Stimulated activated CD8-positive, alpha-beta memory T cell treated with anti-CD3 and anti-CD28 coated beads, Interleukin-4, amount 100 ng/mL, for 4 hours (primary cell): ENCODE measurements at places on chromosomes 16 and 17.

GRCh38 chr17:71413935-71414334, 706.9 kb upstream of the SOX9 start:
- DNase-seq = no peak

GRCh38 chr17:350706-351448, 1.7 kb downstream of the RPH3AL start:
- DNase-seq = no peak

- DNase-seq = no peak
Measured at GRCh38 chr17:1573932-1574696, 11.5 kb upstream of the PITPNA start.

DNA sequence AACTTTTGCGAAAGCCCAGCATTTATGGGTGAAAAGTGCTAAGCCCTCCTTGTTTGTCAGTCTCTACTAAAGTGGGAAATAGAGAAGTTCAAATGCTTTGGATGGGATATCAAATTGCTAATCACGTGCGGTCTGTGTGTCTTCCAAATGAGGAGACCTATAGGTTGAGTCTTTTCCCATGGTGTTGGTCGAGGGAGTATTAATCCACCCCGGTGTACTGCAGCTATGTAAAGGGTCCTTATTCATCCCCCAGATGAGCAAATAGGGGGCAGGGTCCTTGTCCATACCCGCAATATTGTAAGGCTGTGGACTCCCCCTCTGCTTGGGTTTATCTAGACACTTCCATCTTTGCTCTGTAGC, 14.6 kb downstream of the KIAA0513 start:
- no peak for DNase-seq

DNA sequence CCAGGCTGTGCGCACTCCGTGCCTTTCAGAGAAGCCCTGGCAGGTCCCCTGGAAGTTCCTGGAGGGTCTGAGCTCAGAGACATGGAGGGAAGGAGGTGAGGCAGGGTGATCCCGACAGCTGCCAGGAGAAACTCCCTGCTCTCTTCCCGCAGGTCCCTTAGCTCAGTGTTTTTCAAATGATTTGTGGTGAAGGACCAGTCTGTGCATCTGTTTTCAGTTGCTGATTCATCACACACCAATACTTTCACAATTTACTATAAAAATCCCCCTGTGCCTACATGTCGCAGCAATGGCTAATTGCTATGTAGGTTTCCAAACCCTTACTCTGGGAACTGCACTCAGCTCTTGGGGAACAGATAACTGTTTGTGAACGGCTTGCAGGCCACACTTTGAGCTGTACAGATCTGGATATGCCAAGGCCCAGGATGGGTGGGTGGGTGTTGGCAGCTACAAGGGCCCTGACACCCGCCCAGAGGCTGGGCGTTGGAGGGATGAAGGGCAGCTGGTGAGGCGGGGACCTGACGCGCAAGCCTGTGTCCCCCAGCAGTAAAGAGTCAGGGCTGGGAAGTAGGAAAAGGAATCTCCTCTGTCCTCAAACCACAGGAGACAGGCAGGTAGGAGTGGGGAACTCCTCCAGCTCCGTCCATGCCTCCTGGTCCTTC, 20.5 kb upstream of the EMP2 start:
- no peak for DNase-seq

GRCh38 chr17:75695141-75695829, 26.0 kb upstream of the ITGB4 start:
- DNase-seq = no peak

DNA sequence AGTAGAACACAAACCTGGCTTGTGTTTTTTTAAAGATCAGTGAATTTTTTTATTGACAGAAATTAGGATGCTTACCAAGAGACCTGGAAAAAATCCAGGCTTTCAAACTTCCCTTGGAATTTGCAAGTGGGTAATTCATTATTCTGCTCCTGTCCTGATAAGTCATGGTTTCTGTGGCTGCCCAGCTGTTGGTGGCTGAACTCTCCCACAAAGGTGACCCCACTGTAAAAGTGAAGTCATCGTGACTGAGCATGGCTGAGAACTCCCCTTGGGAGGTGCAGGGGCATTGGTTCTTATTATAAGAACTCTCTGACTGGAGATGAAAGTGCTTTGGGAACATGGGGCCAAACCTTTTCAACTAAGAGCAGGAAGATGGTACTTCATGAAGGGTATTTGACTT, 46.6 kb upstream of the TANC2 start:
- DNase-seq = no peak

- no peak for DNase-seq
Measured at GRCh38 chr17:5210614-5211252, 19.1 kb upstream of the ZNF594 start.

DNA sequence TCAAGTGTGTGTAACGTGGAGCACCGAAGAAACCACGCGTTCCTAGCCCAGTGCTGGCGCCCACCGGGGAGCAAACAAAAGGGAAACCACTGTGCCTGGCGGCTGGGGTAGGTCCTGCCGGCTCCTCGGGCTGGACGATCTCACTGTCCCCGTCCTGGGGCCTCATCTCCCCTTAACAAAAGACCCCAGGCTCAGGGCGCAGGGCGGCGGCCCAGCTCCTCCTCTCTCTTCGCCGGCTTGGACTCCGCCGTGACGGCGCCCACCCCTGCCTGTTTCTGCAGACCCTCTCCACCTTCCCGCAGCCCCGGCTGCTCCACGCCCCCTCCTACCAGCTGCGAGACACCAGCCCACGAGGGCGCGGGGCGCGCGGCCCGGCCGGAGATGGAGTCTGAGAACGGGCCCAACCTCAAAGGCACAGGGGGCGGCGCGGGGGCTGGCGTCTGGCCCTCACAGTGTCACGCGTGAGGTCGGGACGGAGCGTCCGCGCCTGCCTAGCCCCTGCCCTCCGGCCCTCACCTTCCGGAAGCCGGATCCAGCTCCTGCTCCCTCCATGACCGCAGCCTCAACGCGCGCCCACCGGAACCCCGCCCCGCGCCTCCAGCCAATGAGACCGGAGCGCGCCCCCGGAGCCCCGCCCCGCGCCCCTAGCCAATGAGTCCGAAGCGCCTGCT, at the start of gene CENPX:
Gene CENPX, minus strand, starts transcription at position 569 of the 671 bp plus-strand sequence. Its CDS starts 17 bp downstream, at position 552.
- no peak for DNase-seq

- DNase-seq = no peak
Measured at GRCh38 chr16:24499193-24499814, 40.1 kb upstream of the RBBP6 start.

DNA sequence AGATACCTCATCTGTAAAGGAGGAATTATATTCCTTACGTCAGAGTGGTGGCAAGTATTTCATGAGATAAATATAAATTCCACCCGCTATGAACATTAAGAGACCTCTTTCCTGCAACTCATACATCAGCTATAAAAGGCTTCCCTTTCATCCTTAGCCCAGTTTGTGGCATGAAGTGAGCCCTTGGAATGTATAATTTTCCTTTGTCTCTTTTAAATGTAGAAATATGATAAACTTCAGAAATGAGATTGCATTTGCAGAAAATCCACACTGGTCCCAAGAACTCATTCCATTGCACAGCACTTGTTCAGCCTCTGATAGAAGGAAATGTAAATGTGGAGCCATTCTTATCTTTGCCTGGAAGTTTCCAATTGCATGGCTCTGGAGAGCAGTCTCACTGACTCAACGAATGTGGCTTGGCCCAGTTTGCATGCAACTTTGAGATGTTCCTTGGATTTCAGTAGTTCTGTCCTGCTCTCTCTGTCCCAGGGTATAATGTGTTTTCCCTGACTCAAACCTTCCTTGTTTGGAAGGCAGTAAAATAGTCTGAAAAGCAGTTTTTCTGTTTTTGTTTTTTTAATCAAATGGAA, 746.4 kb downstream of the CDH11 start:
- no peak for DNase-seq

GRCh38 chr16:67571464-67571863, 9.1 kb downstream of the CTCF start:
- no peak for DNase-seq

- no peak for DNase-seq
Measured at GRCh38 chr17:4479982-4480751, 18.5 kb upstream of the SPNS2 start.

DNA sequence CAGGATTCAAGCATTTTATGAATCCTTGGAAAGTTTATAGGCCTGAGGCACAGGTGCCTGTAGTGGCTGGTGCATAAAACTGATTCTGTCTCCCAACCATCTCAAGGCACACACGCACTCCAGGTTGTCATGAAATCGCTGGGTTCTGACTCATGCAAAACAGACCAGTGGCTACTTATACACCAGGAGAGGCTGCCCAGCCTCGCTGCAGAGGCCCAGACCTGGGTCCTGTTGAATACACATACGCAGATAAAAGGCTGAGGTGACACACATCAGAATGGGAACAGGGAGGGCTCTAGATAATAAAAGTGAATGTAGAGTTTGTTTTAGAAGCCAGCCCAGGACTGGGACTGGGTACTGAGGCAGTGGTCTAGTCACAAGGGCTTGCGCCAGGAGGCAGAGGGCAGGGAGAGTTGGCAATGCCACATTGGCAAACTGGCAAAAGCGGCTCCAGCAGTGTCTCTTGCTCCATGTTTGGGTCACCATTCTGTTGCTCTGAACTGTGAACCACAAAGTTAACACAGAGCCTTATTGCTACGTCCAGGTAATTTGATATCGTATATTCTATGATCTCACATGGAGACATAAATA, 13.6 kb downstream of the OR1D5 start:
- DNase-seq = no peak

- DNase-seq = no peak
Measured at GRCh38 chr17:77246110-77247047, 105.6 kb downstream of the SEC14L1 start.

GRCh38 chr16:21626659-21627277, 25.6 kb downstream of the IGSF6 start:
- DNase-seq = no peak

DNA sequence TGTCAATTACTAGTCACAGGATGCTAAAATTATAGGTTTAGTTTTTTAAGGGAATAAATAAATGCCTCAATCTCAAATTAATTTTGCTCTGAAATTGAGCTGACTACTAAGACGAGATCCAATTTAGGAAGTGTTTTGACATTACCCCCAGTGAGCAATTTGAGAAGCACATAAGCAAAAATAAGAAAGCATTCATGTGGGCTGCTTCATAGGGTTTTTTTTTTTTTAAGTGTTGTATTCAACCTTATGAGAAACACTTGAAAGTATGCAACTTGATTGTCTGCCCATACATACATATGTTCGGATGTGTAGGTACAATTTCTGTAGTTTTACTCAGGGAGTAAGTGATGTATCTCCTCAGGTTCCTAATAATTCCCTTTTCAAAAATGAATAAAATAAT, 77.6 kb downstream of the PRKCA start:
- no peak for DNase-seq

GRCh38 chr17:5705876-5706576, 121.7 kb upstream of the NLRP1 start:
- no peak for DNase-seq

DNA sequence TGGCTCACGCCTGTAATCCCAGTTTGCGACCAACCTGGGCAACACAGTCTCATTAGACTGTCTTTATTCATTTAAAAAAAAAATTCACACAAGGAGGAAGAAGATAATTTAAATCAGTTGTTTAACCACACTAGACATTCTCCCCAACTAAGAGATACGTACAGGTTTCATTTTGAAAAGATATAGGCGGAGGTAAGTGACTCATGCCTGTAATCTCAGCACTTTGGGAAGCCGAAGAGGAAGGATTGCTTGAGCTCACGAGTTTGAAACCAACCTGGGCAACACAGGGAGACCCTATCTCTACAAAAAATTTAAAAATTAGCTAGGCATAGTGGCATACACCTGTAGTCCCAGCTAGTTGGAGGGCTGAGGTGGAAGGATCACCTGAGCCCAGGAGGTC, 5.3 kb downstream of the CMTM4 start:
- no peak for DNase-seq

- no peak for DNase-seq
Measured at GRCh38 chr17:62110923-62111484, 45.9 kb upstream of the MED13 start.

DNA sequence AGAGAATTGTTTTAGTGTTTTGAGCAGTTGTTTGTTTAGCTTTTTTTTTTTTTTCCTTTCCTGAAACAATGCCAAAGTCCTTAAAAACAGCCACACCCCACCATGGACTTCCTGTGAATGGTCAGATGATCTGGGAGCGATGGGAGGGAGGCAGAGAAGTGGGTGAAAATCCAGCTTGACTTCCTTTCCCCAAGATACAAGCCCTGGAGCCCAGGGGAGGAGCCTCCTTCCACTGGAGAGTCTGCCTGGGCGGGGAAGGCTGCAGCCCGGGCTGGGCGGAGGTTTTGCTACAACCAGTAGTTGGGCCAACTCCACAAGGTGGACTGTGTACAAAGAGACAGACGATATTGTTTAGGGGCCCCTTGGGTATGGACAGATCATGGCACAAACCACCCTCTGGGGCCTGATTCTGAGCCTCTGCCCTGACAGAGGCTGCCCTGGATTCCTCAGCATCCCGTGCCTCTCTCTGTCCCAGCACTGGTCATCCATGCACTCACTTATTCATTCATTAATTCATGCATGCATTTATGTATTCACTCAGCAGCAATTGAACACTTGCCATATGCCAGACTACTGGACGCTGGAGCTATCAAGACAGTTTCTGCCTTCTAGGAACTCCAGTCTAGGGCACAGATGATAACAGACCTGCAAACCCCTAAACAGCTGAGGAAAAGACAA, 29.8 kb downstream of the WSB1 start:
- DNase-seq = no peak

- no peak for DNase-seq
Measured at GRCh38 chr16:71289732-71290062, 495 bp upstream of the CMTR2 start.

DNA sequence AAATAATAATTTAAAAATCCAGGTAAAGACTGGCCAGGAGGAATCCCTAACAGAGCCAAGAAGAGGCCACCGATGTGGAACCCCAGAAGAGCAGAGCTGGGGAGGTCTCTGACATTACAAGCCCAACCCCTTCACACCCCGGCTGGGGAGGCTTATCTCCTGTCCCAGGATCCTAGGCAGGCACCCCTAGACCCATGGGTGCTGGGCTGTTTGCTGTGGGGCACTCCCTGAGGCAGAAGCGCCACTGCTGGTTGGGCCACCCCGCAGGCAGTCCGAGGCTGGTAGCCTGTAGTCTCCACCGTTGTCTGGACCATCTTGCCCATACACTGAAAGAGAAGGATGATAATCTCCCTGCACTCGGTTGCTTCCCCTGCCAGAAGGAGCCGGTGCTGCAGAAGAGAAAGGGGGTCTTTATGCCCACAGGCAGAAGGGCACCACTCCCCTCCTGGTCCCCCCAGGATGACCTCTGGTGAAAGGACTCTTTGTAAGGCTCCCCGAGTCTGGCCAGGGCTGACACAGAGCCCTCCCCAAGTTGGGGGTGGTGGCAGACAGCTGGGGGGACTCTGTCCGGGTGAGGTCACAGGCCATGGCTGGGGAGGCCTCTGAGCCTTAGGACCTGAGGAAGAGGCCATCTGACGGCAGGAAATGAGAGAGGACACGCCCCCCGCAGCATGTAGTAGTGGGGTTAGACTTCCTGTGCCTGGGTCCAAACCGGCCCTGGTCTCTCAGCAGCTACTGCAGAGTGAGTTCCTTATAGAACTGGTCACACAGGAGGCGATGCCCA, 34.2 kb downstream of the CFAP20 start:
- DNase-seq = no peak

DNA sequence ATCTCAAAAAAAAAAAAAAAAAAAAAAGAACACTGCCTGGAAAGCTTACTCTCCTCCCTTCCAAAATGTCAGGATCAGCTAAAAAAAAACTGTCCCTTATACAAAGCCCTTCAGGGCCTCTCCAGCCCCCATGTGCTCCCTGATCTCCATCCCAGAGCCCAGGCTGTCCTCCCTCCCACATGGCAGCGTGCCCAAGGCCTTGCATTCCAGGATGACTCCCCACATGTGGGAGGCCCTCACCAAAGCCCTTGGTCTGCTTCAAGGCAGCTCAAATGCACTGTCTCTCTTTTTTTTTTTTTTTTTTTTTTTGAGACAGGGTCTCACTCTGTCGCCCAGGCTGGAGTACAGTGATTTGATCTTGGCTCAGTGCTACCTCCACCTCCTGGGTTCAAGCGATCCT, 2.3 kb downstream of the FDXR start:
- no peak for DNase-seq
